ENCODE measurements at places on chromosomes 7 and 10.

DNA sequence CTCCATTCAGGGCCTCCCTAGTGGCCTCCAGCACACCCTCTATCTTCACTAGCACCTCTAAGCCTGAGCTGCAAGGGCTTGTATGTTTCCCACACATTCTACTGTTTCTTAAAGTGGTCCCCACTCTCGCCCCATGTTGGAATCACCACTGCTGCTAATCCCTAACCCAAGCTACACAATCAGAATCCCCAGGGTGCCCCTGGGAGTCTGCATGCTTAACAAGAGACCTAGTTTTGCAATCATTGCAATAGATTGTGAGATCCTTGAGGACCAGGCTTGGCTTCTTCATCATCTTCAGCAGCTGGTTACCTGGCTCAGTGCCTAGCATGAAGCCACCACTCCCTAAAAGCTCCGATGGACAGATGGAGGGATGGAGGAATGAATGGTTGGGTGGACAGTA, 113.9 kb downstream of the MYOF start:
- DNase-seq, result no peak

DNA sequence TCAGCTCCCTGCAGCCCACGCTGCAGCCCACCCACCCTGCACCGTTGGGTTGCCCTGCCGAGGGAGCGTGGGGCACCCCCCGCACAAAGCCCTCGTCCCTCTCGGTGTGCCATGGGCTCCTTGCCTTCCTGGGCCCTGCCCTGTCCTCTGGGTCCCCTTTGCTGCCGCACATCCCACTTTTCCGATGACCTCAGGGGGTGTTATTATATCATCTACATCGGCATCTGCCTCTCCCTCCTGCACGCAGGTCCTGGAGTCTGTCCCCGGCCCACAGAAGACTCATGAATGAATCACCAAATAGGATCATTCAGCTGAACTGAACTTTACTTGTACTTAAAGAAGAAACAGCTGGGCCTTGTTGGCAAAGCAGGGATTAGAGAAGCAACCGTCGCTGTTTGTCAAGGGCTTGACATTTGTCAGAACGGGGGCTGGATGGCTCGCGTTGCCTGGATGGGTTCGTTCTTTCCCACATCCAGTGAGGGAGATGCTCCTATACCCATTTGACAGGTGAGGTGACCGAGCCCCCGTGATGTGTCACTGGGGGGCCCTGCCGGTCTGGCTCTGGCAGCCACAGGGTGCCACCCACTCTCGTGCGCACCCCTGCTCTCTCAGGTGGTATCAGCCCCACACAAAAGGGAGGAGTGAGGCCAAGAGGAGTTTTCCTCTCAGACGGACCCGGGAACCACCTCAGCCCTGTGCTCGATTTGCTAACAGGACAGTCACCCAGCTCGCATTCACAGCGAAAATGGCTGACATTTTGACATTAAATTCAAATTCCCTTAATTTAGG, 58.6 kb upstream of the EBF3 start:
- DNase-seq, result no peak

DNA sequence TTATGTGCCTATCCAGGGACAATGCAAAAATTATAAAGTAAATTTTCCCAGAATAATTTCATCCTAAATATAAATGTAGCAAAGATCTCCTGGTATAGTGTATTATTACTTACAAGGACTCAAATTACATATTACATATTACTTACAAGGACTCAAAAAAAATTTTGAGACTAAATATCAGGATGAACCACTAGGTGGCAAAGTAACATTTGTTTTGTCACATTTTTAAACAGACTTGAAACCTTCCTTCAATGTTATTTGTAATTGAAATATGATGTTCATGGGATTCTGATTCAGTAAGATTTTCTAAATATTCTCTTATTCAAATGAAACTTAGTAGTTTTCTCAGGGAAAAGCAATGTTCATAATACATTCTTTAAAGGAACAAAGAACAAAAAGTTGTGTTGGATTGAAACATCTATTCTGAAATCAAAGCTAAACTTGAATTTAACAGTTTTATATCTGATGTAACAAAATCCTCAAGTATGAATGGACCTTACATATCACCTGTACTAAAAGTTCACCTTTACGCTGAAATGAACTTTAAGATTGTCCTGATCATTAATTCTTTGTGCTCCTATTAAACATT, 74.3 kb upstream of the GNAI1 start:
- DNase-seq, result no peak

DNA sequence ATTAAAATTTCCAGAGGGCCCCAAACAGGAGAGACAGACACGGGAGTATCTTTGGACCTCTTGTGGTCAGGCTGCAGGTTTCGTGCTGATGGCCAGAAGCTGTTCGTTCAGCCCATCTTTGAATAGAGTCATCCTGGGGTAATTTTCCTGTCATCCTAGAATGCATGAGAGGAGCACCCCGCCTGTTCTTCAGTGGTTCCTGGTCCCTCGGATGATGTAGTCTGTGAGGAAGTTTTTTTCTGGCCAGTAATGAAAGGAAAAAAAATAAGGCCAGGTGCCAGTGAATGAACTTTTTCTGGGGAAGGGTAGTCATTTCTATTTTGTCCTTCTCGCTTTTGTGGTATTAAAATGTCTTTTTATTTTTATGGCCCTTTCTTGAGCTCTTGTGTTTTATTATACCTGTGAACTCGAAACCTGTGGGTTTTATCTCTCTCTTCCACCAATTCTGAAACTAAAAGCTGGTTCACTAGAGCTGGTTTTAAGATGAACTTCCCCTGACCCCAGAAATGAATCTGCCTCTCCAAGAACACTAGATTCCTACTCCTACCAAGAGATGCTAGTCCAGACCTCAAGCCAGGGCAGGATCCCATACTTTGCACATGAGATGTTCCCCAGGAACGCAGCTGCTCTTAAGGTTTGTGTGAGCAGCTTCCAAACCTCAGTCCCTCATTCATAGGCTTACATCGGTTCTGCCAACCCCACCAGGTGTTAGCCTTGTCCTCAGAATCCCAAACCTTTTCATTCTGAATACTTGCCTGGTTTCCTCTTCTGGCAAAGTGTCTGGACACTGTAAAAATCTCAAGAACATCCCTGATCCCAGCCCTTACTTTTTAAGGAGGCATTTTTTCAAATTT, 15.4 kb upstream of the MEST start:
- no peak for DNase-seq

DNA sequence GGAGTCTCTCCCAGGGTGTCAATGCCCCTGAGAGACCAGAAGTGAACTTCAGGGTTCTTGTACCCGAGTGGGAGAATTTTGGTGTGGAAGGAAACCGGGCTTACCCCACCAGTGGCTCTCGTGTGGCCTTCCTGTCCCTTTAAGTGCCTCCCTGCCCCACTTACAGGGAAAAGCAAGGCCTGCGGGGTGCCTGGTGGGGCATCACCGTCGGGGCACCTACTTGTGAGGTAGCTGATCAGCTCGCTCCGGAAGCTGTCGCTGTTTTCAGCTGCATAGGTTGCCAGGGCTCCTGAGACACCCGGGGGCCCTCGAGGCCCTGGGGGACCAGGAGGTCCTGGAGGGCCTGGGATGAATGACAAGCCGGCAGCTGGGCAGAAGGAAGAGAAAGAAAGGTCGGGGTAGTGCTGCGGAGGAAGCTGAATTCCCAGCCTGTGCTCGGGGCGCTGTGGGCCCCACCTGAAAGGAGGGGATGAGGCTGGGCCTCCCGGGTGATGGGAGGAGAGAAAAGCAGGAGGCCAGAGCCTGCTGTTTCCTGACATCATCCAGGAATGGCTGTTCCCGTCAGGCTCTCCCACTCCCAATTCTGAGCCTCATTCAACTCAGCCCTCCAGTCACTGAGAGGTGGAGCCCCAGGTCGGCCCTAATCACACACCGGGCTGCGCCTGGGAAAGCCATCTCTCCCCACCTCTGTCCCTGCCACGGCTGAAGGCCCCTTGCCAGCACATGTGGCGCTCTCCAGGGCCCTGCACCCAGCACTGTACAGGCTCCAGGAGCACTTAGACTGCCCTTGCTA, 51.1 kb downstream of the COL17A1 start:
- DNase-seq, result no peak

DNA sequence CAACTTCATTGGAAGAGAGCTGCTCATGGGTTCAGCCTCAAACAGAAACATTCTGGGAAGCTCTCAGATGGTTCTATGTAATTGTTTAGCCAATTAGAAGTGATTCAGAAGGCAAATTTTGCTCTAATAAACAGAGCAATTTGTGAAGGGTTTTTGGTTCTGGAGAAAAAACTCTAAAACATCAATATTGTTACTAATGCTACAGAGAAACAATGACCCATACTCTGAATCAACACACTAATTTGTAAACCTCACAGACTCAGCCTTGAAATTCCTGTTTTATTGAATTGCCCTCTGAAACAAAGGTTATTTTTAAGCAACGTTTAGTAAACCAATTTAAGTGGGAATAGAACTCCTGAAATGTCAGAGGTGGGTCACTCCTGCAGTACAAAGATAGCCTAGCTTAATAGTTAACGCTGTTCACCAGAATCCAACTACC, 171.6 kb upstream of the SVIL start:
- DNase-seq, result no peak

- peak; percentile 4 for DNase-seq
Measured at GRCh38 chr7:10973942-10974911, 555 bp downstream of the PHF14 start.

- DNase-seq, result no peak
Measured at GRCh38 chr10:103667356-103667755, 173.9 kb downstream of the NEURL1 start.

GRCh38 chr7:99794585-99795502, 10.9 kb upstream of the CYP3A4 start:
- no peak for DNase-seq

DNA sequence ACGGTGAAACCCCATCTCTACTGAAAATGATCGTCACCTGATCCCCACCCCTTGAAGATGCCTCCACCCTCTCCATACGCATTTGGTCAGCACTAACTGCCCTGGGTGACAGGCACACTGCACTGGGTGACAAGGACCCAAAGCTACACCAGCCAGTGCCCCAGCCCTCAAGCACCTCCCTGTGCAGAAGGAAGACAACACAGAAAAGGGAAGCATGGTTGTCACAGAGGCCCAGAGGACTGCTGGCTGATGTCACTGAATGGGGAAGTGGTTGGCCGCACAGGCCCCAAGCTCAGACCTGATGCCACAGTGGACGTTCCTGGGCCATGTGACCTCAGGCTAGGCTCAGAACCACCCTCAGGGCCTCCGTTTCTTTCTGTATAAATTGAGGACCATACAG, 4.2 kb upstream of the PILRA start:
- DNase-seq, result no peak

- DNase-seq, result no peak
Measured at GRCh38 chr10:75612904-75613684, 181.7 kb downstream of the LRMDA start.

GRCh38 chr7:94047956-94048355, 43.8 kb upstream of the BET1 start:
- no peak for DNase-seq

DNA sequence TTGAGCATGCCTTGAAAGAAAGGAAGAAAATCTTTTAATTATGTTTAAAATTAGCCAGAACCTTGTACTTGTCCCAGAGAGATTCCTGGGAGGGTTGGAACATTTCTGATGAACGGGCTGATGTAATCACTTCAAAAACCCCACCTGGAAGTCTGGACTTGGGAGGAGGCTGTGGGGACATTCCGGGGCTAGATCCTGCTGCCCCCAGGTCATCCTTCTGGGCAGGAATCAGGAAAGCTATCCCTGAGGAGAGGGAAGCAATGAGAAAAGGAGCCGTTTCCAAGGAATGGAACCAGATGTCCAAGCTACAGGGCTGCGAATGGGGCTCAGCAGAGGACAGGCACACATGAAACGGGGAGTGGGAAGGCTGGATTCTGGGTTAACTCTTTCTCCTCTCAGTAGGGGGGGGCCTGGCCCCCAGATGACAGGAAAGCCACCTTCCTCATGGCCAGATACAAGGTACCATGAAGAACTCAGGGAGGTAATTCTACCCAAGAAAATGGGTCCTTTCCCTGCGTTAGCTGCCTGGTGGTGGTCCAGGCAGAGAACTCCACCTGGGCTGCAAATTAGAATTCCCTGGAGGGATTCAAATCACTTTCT, 280.1 kb downstream of the TCF7L2 start:
- DNase-seq, result no peak

DNA sequence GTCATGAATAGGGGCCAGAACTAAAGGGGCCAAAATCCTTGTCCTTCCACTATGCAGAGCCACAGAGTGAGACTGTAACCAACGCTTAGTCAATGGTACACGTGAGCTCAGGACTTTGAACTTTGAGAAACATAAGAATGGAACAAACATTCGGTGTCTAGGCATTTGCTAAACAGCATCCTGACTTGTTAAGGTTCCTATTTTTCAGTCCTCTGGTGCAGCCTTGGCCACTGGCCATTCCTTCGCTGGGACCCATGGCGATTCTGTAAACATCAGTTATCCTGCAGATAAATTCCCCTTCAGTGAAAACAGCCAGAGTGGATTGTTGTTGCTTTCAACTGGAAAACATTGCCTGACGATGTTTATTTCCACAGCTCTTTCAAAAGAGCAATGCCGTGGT, 266.8 kb downstream of the SORCS1 start:
- DNase-seq, result no peak

- no peak for DNase-seq
Measured at GRCh38 chr10:19043431-19043830, 5.2 kb upstream of the MALRD1 start.

DNA sequence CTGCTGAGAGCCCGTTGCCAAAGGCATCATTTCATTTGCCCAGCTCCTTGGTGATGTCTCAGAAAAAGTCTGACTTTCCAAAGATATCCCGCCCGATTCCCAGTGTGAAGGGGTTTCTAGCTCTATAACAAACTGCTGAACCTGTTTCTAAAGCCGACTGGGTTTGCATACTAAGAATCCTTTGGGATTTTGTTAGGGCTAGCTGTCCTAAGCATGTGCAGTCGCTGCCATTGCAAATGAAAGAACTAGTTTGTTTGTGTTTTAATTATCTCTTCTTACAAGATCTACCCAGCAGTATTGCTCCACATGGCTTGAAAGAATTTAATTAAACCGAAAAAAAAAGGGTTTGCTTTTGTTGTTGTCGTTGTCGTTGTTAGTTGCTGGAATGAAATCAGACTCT, 476.6 kb downstream of the GATA3 start:
- DNase-seq, result no peak

GRCh38 chr7:132756484-132756990, 180.3 kb upstream of the PLXNA4 start:
- no peak for DNase-seq

- no peak for DNase-seq
Measured at GRCh38 chr7:102049765-102050164, 232.3 kb downstream of the CUX1 start.

- peak; percentile 24 for DNase-seq
Measured at GRCh38 chr10:44913350-44914081, 2.4 kb downstream of the TMEM72 start.
